Stimulated activated CD8-positive, alpha-beta memory T cell treated with anti-CD3 and anti-CD28 coated beads, Interleukin-4, amount 100 ng/mL, for 1 hour (primary cell): ENCODE measurements at places on chromosomes 4 and X.

DNA sequence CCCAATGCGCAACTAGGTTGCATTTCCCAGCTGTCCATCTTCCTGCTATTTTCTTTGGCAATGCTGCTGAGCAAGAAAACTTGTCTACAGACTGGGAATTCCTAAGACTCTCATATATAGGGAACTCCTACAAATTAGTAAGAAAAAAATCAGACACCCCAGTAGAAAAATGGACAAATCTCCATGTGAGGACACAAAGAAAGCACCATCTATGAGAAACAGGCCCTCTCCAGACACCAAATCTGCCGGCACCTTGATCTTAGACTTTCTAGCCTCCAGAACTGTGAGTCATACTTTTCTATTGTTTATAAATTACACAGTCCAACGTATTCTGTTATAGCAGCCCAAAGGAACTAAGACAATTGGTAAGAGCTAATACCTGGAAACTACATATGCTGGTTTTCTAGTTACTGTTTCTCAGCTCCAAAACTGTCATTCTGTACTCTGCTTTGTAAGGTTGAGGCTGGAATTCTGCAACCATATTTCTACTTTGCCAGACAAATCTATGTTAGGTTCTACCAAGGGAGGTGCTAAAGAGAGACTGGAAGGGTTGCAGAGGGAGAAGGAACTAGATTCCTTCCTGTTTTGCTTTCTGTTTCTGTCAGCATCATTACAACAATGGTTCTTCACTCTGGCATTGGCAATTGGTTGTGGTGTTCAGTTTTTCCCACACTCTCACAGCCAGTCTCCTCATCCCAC lies 35.7 kb upstream of the FAM241A start:
- DNase-seq = no peak

GRCh38 chrX:112941209-112941837 lies 100.7 kb upstream of the AMOT start:
- no peak for DNase-seq

- no peak for DNase-seq
Measured at GRCh38 chrX:55523356-55523755, 33.7 kb upstream of the USP51 start.

- no peak for DNase-seq
Measured at GRCh38 chr4:86141161-86141560, 218.7 kb downstream of the MAPK10 start.

GRCh38 chrX:38327775-38328081 lies 419 bp upstream of the RPGR start:
- no peak for DNase-seq

DNA sequence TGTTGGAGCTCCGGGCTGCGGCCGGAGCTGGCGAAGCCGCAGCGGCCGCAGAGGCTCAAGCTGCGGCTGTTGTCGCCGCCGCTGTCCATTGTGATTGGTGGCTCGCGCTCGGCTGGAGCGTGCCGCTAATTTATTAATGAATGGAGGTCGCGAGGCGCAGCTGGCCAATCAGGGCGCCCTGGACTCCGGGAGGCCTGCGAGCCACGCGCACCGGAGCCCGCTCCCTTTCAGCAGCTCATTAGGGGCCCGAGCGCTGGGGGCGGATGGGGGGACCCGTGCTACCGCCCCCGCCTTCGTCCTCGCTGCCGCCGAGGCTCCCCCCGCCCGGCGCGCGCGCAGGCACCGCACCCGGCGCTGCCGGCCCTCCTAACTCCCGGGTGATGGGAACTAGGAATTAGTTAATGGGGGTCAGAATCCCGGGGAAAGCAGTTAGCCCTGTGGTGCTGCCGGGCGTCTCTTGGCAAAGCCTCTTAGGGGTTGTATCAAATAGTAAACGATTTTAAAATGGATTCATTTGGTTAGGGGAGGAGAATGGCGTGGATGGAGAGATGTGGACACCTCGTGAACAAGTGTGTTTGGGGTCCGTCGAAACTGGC lies 589 bp upstream of the NEUROG2 start:
- no peak for DNase-seq

DNA sequence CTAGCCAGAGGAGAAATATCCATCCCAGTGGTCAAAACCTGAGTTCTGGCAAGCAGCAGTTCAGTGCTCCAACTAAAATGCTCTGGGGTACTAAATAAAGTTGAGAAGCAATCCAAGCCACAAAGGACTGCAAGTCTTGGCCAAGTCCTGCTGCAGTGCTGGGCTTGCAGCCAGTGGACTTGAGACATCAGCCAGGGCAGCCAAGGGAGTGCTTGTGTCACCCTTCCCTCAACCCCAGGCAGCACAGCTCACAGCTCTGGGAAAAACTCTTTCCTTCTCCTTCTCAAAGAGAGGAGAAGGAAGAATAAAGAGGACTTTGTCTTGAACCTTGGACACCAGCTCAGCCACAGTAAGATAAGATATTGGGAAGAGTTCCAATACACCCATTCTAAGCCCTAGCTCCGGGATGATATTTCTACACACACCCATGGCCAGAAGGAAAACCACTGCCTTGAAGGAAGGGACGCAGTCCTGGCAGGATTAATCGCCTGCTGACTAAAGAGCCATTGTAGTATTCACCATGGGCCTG lies 99.8 kb downstream of the PTCHD1 start:
- DNase-seq = no peak

GRCh38 chr4:125808570-125808969 lies 493.8 kb downstream of the FAT4 start:
- DNase-seq = no peak

GRCh38 chrX:48919947-48920717 lies 1.3 kb upstream of the PIM2 start:
- DNase-seq = no peak

DNA sequence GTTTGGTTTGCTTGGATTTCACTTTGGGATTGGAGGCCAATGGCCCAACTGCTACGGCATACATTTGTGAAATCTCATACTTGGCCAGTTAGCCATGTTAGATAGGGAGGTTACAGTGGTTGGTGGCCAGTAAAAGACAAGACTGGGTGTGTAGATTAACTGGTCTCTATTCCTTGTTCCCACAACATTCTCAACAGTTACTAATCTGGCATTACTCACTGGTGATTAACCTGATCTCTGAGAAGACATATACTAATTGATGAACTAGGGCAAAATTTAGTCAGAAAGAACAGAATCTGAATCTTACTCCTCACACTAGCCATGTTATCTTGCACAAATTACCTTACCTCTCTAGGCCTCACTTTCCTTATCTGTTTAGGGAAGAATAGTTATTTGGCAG lies 33.4 kb downstream of the GATB start:
- DNase-seq = no peak

DNA sequence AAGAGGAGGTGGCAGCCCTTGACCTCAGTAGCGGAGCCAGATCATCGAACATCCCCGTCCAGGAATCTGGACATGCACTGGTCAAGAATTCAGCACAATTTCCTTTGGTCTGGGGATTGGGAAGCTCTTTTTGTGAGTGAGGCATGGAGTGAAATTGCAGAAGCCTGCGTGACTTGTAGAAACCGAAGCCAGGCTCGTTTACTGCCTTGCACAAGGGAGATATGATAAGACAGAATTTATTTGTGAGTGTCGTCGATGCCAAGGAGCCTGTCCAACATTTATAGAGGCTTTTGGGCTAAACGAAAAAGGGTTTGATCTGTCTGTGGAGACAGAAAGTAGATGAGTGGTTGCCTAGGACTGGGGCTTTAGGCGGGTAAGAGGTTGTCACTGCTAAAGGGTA lies 50.6 kb downstream of the TBL1X start:
- no peak for DNase-seq

- no peak for DNase-seq
Measured at GRCh38 chrX:46953597-46953996, 41.4 kb downstream of the JADE3 start.

- DNase-seq = no peak
Measured at GRCh38 chrX:100363896-100364295, 46.2 kb downstream of the PCDH19 start.

GRCh38 chrX:115362334-115363095 lies 73.0 kb downstream of the LUZP4 start:
- DNase-seq = no peak

- DNase-seq = no peak
Measured at GRCh38 chrX:133594156-133594555, 178.9 kb upstream of the GPC4 start.

- DNase-seq = no peak
Measured at GRCh38 chrX:9352243-9352642, 112.6 kb upstream of the TBL1X start.

GRCh38 chr4:152083338-152083737 lies 322.5 kb upstream of the GATB start:
- DNase-seq = no peak

DNA sequence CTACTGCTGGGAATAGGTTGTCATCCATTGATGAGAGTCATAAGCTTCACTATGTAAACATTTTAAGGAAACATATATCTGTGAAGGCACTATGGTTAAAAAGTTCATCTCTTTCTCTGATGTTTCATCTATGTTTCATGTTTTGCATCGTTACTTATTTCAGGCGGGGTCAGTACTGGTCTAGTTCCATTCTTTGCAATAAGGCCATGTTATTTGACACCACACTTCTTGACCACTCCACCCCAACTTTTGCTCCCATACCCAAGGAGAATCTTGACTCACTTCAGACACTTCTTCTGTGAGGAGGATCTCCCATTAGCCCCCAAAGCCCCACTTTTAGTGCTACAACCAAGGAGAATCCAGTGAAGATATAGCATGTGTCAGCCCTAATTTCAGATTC lies 119.4 kb downstream of the GRIA3 start:
- no peak for DNase-seq

- no peak for DNase-seq
Measured at GRCh38 chr4:168540503-168541265, 43.8 kb downstream of the PALLD start.

- no peak for DNase-seq
Measured at GRCh38 chrX:35919536-35920309, at the start of gene CFAP47. CFAP47 (plus strand) TSS chrX:35919734; CDS start chrX:35919800, 66 bp downstream.
